Breast epithelium (tissue), 4 donors: ENCODE measurements at places on chromosomes 11 and 22. TPM values are rescaled to one million over a fixed set of nuclear protein-coding genes. Genes with fewer than 3 reads are reported as not detected.

Gene SWAP70
- 60.6 TPM for total RNA-seq

Gene SCUBE1
- total RNA-seq: 0.48 TPM

Gene AGBL2
- total RNA-seq: 2.3 TPM

GRCh38 chr22:20396639-20397038 lies 2.7 kb downstream of the ZNF74 start:
- DNase-seq: no peak

GRCh38 chr11:4388221-4388620 lies 5.3 kb downstream of the TRIM21 start:
- no peak for DNase-seq

GRCh38 chr11:111607751-111608150 lies 5.5 kb downstream of the SIK2 start:
- no peak for DNase-seq

GRCh38 chr22:37739611-37740049 lies 42.8 kb downstream of the TRIOBP start:
- no peak for DNase-seq

GRCh38 chr11:20355221-20356219 lies 8.0 kb upstream of the HTATIP2 start:
- DNase-seq: no peak

- DNase-seq: no peak
Measured at GRCh38 chr11:66720899-66721470, 8.0 kb downstream of the SPTBN2 start.

Gene RAG2
- total RNA-seq: not detected

Gene GLYATL2
- total RNA-seq: 1.3 TPM

GRCh38 chr11:74025467-74026166 lies 16.7 kb upstream of the UCP3 start:
- no peak for DNase-seq
